Activated CD4-positive, alpha-beta memory T cell treated with anti-CD3 and anti-CD28 coated beads for 36 hours (primary cell): ENCODE measurements at places on chromosomes 6 and 20. TPM values are rescaled to one million over a fixed set of nuclear protein-coding genes. Genes with fewer than 3 reads are reported as not detected.
A peak's percentile ranks its signal among the peaks of the same experiment; 100 is the strongest.

The PRR18 gene
- not detected for total RNA-seq

The TOP1 gene
- 128 TPM for total RNA-seq

The SRSF12 gene
- 0.10 TPM for total RNA-seq

DNA sequence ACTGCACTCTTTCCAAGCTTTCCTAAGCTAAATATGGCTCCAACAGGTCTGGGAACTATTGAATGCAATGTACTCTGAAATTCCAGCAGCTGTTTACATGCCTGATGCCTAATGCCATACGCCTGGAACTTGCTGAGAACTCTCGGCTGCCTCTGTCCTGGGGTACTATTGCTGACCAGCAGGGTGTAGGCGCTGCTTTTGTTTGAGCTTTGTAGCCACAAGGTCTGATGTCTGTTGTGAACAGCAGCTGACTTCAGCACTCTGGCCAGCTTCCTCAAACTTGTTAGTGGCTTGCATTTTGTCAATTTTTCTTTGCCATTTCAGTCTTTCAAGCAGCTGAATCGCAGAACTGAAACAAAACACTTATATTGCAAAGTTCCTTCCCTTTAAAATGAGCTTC, 26.7 kb downstream of the SAYSD1 start:
- no peaks in the 10 kb centered on the region for H3K36me3 ChIP-seq
- peak; percentile 40 for DNase-seq
- H3K27me3 ChIP-seq, result peaks cover 51% of the 10 kb centered on the region
- H3K27ac ChIP-seq, result no peak overlapping the region

DNA sequence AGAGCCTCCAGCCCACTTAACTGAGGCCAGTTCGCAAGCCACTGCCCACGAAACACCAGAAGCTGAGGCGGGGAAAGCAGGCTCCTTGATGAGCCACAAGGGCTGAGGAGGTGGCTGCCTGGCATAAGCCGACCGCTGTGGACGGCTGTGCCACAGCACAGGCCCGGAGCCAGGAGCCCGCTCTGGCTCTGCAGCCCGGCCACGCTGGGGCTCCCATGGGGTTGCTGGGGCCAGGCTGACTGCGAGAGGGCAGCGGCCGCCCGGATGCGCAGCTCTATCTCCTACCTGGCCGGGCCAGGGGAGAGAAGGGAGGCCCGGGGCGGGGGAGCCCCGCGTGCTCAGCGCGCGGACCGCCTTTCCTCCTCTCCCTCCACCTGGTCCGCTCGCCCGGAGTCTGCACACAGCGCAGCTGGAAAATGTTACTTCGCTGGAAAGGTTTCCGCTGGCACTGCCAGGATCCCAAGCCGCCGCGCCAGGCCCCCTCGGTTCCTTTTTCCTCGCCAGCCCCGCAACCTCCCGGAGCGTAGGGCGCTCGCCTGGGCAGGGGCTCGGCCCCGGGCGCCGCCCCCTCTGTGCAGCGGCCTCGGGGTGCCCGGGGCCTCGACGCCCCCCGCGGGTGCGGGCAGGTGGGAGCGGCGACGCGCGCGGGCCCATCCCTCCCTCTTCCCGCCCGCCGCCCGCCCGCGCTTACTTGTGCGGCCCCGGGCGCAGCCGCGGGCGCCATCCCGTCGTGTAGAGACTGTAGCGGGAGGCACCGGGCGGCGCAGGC, 657 bp downstream of the EMILIN3 start:
- H3K27ac ChIP-seq, result no peak overlapping the region
- H3K4me1 ChIP-seq, result no peaks in the 10 kb centered on the region
- H3K4me3 ChIP-seq, result no peak overlapping the region
- peaks cover 34% of the 10 kb centered on the region for H3K27me3 ChIP-seq
